ENCODE measurements at places on chromosomes 1 and 21.
A peak's percentile ranks its signal among the peaks of the same experiment; 100 is the strongest.

DNA sequence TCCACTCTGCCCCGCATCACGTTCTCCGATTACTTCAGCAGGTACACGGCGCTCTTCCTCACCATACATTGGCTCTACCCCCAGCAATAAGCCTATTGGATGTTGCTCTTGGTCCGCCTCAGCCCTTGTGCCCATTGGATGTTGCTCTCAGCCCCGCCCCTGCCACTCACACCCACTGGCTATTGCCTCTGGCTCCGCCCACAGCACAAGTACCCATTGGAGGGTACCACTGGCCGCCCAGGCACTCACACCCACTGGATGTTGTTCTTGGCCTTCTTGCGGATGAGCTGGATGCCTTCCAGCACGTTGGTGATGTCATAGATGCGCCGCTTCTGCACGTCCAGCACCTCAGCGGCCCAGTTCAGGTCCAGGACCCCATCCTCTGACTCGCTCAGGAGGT lies 9.4 kb downstream of the E2F2 start:
- DNase-seq = no peak

DNA sequence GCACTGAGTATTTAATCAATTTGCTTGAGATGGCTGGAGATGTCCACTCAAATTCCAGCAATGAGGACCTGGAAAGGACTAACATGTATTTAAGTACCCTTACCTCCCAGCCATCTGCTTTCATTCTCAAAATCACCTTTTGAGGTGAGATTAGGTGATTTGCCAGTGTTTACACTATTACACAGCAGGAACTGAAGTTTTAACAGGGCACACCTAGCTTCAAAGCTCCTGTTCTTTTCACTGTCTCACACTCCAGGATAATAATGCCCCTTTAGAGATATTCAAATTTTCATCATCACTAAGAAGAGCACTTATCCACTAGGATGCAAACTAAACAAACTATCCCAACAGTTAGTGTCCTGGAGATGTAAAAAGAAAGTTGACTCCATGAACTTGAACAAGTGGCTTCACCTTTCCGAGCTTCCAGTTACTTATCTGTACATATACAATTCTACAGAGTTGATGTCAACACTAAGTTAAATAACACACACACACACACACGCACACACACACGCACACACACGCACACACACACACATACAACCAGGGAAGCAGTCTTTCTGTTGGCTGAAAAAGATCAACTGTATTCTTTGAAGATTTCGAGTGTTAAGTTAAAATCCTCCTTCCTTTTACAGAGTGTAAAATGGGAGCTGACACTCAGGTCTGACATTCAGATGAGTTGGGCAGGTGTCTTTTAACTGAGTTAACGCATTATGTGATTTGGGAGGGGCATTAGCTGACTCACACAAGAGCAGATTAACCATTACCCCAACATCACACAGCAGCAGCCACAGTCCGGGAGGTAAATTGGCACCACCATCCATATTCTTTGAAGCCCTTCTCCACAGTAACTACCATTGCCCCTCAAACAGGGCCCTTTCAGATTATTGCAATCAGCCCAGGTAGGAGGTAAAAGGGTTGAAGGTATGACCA lies 15.5 kb upstream of the JAK1 start:
- no peak for DNase-seq

DNA sequence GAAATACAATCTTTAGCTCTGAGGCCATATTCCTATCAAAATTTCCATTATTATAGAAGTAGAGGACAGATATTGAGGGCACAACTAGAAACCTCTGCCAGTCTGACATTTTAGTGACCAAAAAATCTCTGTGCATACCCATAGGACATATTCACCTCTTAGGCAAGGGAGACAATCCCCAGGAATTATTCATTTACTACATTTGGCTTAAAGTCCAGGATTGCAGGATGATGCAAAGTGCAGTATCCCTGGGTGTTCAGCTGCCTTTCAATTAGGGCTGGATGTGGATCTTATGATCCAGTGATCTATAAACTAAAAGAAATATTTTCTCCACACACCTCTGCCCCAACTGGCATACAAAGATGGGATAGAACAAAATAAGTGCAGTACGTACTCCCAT lies 50.9 kb downstream of the PTGS2 start:
- no peak for DNase-seq

- peak; percentile 75 for DNase-seq
These were observed 97.2 kb upstream of the ARTN start for GRCh38 chr1:43836267-43836951.

- no peak for DNase-seq
These were observed 20.0 kb upstream of the JUN start for GRCh38 chr1:58803858-58804257.

GRCh38 chr1:67495327-67495726 lies 65.1 kb upstream of the SERBP1 start:
- DNase-seq = no peak

DNA sequence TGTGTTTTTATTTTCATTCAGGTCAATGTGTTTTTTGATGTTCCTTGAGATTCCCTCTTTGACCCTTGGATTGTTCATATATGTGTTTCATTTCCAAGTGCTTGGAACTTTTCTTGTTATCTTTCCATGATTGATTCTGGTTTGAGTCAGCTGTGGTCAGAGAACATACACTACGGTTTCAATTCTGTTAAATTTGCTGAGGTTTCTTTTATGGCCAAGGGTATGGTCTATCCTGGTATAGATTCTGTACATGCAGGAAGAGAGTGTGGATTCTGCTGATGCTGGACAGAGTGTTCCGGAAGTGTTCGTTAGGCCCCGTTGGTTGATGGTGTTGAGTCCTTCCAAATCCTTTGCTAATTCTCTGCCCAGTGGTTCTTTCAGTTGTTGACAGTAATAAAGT lies 98.5 kb upstream of the COL6A1 start:
- DNase-seq = no peak

DNA sequence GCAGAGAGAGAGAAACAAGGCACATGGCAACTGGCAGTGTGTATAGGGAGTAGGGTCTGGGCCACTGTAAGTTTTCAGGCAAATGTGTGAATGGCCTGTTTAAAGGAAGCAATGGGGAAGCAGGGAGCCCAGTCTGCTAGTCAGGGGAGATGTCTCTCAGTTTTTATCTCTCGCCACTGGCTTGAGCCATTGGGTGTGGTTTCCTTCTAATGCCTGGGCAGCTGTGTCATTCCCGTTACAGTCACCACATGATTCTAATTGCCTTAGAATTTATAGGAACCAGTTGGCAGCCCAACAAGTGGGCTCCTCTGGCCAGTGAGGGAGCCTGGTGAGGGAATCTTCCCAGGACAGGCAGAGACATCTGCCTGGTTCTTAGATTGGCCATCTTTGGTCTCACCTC lies 182.4 kb downstream of the DISC1 start:
- no peak for DNase-seq

DNA sequence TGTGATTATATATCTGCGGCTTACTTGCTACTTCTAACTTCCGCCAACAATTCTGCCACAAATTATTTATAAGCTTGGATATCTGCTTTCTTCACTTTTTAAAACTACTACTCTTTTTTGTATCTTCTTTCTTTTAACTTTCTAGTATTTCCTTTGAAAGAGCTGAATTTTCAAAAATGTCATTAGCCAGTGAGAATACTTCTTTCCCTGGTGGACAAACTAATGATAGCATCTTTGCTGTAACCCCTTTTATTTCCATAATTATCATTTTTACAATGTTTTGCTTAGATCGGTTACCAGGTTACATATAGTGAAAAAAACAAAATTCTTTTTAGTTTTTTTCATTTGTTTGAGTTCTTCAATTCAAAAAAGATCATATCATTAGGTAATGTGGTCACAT lies 355.9 kb upstream of the ADGRL4 start:
- DNase-seq = no peak

- no peak for DNase-seq
These were observed 11.7 kb upstream of the EXTL1 start for GRCh38 chr1:26009796-26010447.

- DNase-seq = no peak
These were observed 33.4 kb downstream of the SMYD2 start for GRCh38 chr1:214314178-214314843.

DNA sequence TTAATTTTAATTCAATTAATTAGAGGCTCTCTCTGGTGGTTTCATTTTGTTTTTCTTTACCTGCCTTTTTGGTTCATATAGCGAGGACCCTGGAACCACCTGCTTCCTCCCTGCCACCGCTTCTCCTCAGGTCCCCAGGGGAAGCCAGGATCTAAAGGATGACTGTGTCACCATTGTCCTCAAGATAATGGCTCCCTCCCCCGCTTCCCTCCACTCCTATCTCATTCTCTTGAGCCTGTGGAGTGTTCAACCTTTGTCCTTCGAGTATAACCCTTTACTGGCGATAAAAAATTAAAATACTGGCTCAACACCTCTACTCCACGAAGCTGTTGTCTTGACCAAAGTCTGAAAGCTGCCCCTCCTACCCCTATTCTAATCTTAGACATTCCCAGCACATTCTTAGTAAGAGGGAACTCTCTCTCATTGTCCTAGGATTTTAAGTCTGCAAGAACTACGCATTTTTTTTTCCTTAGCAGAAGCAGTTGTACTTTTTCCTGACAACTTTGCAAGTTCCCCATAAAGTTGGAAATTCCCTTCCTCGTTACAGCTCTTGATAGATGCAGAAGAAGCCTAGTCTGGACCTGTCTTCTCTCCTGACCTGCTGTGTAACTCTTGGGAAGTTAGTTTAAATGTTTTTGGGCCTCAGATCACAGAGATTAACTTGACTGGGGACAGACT lies 12.6 kb upstream of the MAPKAPK2 start:
- DNase-seq = no peak

DNA sequence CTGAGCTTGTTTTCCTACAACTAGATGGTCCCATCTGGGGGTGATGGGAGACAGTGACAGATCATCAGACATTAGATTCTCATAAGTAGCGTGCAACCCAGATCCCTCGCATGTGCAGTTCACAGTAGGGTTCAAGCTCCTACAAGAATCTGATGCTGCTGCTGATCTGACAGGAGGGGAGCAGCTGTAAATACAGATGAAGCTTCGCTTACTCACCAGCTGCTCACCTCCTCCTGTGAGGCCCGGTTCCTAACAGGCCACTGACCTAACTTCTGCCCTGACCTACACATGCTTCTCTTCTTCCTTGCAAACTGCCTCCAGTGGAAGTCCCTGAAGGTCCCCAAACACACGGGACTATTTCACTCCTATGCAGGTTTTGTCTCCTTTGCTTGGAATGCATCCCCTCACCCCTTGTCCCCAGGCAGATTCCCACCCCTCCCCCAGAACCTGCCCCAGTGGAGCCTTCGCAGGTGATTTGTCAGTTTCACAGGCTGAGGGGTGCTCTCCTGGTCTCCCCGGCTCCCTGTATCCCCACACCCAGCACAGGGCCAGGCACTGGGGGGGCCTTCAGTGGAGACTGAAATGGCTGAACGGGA lies 5.7 kb upstream of the ZBTB48 start:
- DNase-seq = peak; percentile 11
